ENCODE measurements at places on chromosomes 12 and 14.

DNA sequence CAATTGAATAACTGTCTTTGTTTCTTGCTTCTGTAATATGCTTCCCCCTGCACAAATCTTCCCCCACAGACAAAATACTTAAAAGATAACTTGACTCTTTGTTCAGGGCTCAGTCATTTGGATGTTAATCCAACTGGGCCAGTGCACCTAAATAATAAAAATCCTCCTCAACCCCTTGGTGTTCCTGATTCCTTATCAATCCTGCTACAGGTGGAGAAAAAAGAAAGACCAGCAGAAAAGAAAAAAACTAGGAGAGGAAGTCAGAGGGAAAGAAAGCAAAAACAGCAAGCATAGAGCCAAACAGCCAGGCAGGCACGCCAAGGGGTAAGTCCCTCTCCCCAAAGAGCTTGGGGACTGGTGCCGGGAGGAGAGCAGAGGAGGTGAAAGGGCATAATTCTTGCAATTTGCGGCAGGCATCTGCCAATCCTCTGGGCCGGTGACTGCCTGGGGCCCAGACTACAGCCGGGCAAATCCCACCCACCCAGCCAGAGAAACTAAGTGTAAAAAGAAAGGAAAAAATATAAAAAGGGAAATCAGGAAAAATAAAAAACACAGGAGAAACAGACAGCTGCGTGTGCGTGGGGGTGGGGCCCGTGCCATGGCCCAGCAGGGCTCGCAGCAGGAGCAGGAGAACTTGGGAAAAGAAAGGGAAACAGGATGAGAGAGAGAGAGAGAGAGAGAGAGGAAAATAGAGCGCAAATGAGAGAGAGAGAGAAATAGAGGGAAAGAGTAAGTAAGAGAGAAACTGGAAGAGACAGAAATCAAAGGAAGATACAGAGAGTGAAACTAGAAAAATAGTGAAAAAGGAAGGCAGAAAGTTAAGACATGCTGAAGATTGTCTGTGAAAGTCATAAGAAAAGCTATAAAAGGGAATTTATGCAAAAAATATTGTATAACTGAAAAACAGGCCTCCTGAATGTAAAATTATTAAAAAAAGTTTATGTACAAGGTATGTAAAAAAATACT, 21.4 kb downstream of the KLRK1 start:
- no peak for DNase-seq

GRCh38 chr12:92847368-92847767, 81.7 kb downstream of the EEA1 start:
- DNase-seq, result no peak

- no peak for DNase-seq
Observed at GRCh38 chr14:36915081-36915480, 253.4 kb downstream of the PAX9 start.

- no peak for DNase-seq
Observed at GRCh38 chr14:51478175-51478621, 173.5 kb upstream of the FRMD6 start.

DNA sequence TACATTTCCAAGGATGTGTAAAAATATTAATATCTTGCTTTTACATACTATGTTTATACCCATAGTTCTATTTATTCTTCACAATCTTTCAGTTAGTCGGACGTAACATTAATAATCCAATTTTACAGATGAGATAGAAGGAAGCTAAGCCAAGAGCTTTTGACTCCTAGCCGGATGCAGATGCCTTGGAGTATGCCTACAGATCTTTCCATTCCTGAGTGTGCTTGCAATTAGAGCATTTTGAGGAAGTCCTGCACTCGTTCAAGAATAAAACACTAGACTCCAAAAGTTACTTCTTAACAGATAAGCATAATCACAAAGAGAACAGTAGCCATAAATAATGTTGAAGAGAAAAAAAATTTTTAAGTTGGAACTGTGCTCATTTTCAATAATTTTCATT, 337.6 kb upstream of the CLEC14A start:
- no peak for DNase-seq

- no peak for DNase-seq
Observed at GRCh38 chr14:75201087-75201486, 24.7 kb upstream of the TMED10 start.

DNA sequence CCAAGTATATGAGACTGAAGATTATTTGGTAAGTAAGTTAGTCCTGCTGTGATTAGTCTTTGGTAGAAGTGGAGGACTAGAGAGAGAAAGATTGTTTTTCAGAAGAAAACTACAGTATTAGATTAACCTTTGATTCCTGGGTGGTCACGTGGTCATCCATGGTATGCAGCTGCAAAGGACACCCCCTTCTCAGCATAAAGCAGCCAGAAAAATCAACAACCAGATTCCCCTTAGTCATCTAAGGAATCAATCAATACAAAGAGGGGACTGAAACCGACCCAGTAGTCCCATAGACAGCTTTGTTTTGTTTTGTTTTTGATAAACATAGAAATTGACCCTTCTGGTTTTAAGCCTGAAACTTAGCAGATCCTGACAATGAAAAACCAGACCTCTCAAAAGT, 30.3 kb upstream of the MDGA2 start:
- DNase-seq, result no peak

- DNase-seq, result no peak
Observed at GRCh38 chr12:75909714-75910656, 121.6 kb downstream of the PHLDA1 start.

DNA sequence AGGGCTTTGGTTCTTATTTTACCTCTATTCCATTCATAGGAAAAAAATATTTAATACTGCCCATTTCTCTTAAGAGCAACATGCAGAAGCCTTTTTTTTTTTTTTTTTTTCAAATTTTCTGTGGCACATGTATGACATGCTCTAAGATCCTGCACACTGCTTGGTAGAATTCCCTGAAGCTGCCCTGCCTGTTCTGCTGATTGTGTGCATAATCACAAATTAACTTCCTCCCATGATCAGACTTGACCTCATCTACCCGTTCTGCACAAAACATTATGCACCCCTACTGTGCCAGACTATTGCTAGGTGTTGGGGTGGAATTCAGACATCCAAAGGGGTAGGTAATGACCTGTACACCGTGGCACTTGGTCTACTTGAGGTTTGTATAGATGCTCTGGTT, 22.2 kb downstream of the SUDS3 start:
- no peak for DNase-seq

GRCh38 chr14:37994846-37995372, 212.8 kb upstream of the SSTR1 start:
- no peak for DNase-seq

GRCh38 chr12:86914721-86915120, 658.5 kb upstream of the MGAT4C start:
- no peak for DNase-seq

- no peak for DNase-seq
Observed at GRCh38 chr12:53618275-53618674, 7.9 kb downstream of the ATF7 start.

GRCh38 chr12:68794653-68795251, 13.2 kb upstream of the MDM2 start:
- DNase-seq, result no peak

- no peak for DNase-seq
Observed at GRCh38 chr12:22574921-22575320, 30.6 kb upstream of the C2CD5 start.

DNA sequence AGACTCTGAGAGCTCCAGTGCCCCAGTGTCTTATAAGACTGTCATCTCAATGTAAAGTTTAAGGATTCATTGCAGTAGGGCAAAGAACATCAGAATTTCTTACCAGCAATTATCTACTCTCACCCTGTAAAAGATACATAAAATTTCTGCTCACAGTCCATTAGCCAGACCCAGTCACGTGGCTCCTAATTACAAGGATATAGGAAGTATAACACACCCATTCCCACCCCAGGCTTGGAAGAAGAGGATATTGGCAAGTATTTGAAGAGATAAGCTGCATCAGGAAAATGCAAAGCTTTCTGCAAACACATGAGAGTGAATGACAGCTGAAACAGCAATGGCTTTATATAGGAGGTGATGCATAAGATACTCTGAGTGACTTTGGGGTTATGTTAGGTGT, 14.3 kb downstream of the SYT1 start:
- no peak for DNase-seq

DNA sequence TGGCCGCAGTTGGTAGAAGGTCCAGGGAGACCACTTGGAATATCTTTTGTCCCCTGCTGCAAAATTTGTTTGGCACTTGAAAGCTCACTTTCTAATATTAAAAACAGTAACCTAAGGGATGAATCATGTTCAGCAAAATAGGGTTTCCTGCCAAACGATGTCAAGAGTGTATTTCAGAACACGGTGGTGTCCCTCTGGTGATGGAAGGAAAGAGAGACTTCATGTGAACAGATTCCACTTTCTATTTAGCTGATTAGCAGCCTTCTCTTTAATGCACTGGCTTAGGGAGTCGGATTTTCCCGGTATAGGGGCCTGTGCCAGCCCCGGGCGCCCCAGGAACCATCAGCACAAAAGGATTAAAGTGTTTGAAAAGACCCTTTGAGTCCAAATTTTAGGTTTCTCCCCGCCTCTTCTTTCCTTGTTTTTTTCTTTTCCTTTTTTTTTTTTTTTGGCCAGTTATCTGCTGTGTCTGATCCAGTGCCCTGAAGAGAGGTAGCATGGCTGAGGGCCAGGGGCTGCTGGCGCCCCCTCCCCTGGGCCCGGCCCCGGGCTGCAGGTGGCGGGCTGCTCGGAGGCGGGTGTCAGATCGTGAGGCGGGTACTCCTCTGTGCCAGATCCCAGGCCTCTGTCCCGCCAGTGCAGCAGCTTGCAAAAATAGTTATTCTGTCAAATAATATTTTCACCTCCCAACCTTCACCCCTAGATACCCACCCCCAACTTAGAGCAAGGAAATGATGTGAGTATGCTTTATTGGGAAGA, 88.3 kb downstream of the TESC start:
- no peak for DNase-seq

DNA sequence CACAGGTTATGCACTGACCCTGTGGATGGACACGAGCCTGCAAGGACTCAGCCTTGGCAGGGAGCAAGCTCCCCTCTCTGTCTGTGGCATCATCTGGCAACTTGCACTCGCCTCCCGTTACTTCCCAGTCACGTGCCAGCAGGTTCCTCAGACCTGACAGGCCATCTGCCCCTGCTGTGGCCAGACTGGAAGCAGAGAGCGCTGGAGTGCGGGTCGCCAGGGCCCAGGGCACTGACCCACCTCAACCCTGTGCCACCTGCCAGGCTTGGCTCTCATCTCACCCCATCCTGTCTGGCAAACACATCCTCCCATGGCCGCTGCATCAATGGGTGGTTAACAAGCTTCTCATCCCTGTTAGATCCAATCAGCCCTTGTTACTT, 28.4 kb downstream of the SLC6A12 start:
- no peak for DNase-seq

DNA sequence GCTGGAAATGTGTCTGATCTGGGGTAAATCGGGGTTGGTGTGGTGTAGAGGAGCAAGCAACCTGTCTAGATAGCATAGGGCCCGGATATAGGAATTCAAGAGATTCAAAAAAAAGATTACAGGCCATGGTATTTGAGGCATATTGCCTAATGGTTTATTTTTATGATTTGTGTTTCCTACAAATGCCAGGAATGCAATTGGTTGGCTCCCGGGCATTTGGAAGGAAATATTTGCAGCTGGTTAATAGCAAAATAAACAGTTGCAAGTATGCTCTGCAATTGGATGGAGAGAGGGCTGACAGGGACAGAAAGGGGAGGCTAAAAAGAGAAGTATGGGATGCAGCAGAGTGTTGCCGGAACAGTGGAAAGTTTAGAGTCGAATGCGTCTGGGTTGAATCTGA, 315.6 kb upstream of the ATP2B1 start:
- DNase-seq, result no peak

DNA sequence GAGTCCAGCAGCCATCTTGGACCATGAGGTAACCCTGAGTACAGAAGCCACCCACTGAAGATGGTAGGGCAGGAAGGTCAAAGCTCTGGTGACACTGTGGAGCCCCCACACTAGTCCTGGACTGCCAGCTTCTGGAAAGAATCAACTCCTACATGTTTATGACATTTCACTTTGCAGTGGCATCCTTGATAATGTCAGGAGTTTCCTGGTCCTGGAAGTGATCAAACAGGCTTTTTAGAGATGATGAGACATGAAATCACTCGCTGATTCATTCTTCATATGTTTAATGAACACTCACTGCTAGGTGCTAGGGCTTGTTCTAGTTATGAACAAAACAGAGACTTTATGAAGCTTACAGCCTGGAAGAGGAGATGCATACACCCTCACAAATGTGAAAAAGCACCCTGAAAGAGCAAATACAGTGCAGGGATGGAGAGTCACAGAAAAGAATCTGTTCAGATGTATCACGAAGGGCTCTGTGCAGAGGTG, 15.8 kb upstream of the HNF1A start:
- no peak for DNase-seq

- no peak for DNase-seq
Observed at GRCh38 chr12:75505706-75506312, 5.6 kb downstream of the KRR1 start.

DNA sequence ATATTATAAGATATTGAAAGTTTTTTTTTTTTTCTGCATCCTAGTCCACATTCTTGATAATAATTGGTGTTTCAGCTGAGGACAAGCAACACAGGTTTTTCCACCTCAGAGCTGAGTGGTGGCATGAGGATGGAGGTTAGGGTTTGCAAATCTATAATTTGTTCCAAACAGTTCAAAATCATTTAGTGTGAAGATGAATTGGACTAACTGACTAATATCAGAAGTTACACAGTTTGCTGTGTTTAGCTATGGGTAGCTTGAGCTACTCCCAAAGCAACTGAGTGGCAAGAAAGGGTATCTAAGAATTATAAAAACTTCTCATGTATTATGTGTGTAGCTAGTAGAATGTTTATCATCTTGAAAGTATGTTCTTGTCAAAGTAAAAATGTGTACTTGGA, 17.1 kb downstream of the EID3 start:
- DNase-seq, result no peak

- DNase-seq, result no peak
Observed at GRCh38 chr12:20490213-20490612, 121.9 kb downstream of the PDE3A start.

DNA sequence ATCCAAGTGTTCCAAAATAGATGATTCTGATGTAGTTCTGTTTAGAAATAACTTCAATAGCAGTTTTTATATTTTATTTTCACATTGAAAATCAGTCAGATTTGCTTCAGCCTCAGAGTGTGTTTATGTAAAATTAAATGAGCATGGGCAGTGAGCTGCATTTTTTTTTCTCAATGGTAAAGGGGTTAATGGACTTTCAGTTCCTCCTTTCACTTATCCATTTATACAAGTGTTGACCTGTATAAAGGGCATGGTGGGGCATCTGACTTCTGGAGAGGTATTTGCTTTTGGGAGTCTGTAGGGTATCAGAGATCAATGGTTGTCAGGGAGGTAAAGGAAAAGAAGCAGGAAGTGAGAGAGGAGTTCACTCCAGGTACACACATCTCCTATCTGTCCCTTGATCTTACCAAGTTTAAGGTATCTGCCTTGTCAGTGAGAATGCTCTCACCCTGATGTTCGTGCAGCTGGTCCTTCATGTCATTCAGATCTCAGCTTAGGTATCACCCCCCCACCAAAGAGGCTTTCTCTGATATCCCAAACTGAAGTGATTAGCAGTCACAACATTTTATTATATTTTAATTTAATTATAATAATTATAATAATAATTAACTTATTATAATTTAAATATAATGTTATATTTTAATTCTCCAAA, 181.6 kb upstream of the LMNTD1 start:
- no peak for DNase-seq

GRCh38 chr14:94689218-94689984, 77.2 kb downstream of the SERPINA3 start:
- no peak for DNase-seq

- peak; percentile 15 for DNase-seq
Observed at GRCh38 chr12:25958428-25959070, at the start of gene RASSF8. TSS of gene RASSF8 (plus strand) at chr12:25958682. CDS start at chr12:26055344, 96,662 bp downstream.

GRCh38 chr12:77774761-77775160, 55.9 kb upstream of the NAV3 start:
- DNase-seq, result no peak
